OCI-LY7 (cell line): ENCODE measurements at places on chromosomes 11 and 22. TPM values are rescaled to one million over a fixed set of nuclear protein-coding genes. Genes with fewer than 3 reads are reported as not detected.
A peak's percentile ranks its signal among the peaks of the same experiment; 100 is the strongest.

APOA5 gene
- total RNA-seq: not detected in 2 replicates

SLC22A8 gene
- total RNA-seq: not detected in 2 replicates

ZFPL1 gene
- 38.4 and 42.6 TPM in 2 replicates for total RNA-seq

RIBC2 gene
- total RNA-seq: 0.78 and 1.8 TPM in 2 replicates

BTBD18 gene
- total RNA-seq: not detected in 2 replicates

AMPD3 gene
- 17.0 and 25.6 TPM in 2 replicates for total RNA-seq

MAJIN gene
- not detected in 2 replicates for total RNA-seq

GRCh38 chr11:83713708-83714107, 427.5 kb upstream of the CCDC90B start:
- DNase-seq: no peak

DNA sequence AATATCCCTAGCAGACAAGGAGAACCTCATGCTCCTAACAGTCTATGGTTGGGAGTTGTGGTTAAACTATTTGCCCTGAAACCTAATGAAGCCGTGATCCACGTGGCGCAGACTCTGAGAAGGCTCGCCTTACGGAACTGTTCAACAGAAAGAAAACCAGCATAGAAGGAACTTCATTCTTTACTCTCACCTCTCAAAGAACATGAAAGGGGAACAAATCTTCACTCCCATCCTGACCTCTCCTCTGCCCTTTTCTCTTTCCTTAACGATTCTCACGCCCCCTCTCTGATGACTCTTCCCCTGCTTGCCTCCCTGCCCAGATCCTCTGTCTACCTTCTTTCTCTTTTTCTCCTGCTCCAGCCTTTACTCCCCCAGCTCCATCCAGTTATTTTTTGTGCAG, 54.2 kb downstream of the IRAG1 start:
- no peak for DNase-seq

DNA sequence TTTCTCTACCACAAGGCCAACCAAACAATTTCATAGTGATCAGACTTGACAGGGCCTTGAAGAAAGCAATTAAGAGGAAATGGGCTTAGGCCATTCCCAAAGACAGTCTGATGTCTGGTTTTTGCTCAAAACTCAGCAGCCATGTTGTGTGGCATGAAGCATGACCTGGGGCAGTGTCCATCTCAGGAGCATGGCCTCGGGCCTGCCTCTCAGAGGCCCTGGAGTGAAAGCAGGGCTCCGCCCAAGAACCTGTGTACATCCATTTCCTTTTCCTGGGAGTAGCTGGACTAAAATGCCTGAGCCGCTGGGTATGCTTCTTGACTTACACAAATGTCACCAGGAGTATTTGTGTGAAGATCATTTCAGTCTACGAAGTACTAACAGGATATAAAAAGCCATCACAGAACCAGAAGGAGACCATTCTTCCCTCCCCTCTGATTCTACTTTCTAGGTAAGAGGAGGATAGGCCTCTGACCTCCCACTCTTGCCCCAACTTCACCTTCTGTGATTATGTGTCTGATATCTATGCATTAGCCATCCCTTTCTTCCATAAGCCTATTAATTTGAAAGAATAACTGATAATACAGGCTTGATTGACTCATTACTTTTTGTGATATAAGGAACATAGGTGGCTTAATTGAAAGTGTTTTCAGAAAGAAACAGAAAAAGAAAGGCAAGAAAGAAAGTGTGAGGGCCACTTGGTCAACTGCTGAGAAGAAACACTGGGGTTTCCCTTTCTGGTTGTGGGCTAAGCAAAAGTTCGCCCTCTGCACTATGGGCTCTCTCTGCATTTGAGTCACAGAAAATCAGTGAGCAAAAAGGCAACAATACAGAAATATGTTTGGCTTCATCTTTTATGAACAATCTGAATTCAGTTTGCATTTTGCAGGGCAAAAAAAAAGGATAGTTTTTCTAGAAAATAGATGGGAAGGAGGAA, 188.6 kb upstream of the MTMR2 start:
- no peak for DNase-seq

GRCh38 chr11:61516191-61516590, 7.6 kb downstream of the LRRC10B start:
- no peak for DNase-seq

GRCh38 chr11:111851636-111852035, 19.7 kb downstream of the ALG9 start:
- peak; percentile 15 for DNase-seq

GRCh38 chr22:41913842-41914534, 886 bp downstream of the SHISA8 start:
- DNase-seq: no peak

GRCh38 chr11:88188251-88188931, 13.1 kb upstream of the RAB38 start:
- no peak for DNase-seq

DNA sequence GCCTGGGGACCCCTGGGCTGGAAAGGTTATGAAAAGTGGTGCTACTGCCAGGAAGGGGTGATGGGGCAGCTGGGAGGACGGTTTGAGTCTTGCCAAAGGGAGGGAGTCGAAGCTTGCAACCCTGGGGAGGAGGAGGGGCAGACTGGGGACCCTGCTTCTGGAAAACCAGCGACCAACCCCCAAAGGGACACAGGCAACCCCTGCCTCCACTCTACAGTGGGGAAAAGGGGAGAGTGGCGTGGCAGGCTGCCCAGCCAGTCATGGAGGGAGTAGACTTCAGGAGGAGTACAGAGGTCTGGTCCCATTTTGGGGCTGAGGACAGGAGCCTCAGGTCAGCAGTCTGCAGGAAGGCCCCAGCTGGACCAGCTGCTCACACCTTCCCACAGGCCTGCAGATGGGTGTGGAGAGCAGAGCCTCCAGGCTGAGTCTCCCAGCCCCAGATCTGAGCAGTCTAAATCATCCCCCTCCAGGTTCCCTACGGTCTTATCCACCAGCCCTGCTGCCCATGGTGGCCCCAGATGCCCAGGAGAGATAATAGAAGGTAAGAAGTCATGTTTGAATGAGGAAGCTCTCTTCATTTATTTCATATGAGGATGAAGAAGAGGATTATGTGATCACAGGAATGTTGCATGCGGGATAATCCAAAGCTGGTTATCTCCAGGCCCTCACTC, 3.3 kb downstream of the DDT start:
- no peak for DNase-seq

DNA sequence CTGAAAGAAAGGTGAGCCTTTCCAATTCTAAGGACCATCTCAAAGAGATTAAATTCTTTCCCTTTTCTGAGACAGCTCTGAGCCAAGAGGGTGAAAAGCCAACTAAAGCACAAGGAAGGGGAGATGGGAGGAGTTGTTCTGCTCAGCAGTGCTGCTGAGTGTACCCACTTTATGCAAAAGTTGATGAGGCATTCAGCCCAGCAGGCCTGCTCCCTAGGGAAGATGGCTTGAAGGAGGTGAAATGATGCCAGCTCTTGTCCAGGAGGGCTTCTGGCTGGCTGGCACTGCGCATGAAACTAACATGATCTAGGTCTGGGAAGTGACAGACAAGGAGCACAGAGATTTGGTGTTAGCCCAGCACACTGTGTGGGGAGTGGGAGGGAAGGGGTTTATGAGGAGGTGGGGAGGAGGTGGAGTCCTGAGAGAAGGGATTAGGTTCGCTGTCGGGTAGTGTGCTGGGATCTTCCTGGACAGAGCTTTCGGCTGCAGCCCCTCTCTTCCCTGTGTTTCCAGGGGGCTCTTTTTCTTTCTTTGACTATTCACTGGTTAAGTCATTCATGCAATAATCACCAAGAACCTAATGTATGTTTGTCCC, 225.5 kb upstream of the NARS2 start:
- no peak for DNase-seq
